ENCODE measurements at places on chromosomes 2 and 18.

GRCh38 chr2:25000503-25001324, 29.0 kb upstream of the DNAJC27 start:
- no peak for DNase-seq

DNA sequence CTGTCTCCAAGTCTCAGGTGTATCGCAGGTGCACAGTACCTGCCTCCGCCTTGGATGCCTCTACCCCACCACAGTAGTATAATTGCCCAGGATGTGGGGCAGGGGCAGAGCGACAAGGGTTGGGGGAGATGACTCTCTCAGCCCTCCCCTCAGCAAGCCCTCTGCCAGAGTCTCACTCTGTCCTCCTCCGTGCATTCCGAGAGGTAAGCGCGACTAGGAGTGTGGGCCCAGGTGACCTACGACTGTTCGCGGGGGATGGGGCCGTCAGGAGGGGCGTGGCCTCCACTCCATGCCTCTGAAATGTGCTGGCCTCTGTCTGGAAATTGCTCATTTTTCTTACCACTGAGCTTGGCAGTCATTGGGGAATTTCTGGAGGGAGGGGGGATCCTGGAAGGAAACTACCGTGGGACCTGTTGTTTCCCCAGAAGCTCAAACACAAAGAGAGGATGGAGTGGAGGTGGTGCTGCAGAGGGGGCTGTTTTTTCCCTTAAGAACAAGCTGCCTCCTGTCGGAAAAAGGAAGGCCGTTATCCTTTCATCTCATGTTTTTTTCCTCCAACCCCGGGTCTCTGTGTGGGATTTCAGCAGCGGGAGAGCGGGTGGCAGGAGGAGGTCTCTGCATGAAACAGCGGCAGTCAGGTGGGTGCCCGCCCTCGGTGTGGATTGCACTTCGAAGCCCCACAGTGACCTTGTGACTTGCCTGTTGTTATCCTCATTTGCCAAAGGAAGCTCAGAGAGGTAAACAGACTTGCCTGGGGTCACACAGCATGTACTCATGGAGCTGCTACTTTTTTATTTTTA, 13.0 kb upstream of the RALB start:
- DNase-seq = no peak

DNA sequence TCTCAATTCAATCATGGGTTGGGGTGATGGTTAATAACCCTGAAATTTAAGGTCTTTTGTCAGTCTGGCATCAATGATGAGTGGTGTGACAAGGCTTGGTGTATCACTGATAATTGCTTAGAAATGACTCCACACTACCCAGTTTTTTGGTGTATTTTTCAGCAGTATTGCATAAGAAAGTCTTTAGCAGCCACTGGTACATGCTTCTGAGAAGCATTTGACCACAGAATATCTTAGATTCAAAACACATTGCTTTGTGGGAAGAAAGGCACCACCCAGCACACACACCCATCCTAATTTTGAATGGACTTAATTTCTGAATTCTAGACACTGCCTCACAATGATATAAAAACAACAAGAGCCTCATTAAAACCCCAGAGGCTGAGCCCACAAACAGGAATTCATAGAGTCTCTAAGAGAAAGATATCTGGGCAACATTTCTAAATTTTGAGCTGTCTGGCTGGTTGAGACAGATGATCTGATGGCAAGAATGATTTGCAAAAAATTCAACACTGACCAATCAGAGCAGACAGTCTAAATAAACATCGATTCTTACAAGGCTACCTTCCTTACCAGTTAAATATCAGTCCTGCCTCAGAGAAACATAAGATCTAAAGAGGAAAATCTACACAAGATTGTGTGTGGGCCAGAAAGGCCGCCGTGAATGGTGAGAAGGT, 114.7 kb upstream of the CYP1B1 start:
- DNase-seq = no peak

GRCh38 chr2:234869164-234869563, 82.7 kb upstream of the SH3BP4 start:
- no peak for DNase-seq

GRCh38 chr2:29462293-29462692, 347.1 kb downstream of the CLIP4 start:
- no peak for DNase-seq

- DNase-seq = no peak
Observed at GRCh38 chr18:61755555-61755954, 137.3 kb downstream of the RNF152 start.

- DNase-seq = no peak
Observed at GRCh38 chr18:50720325-50720674, 99.5 kb downstream of the MRO start.

- no peak for DNase-seq
Observed at GRCh38 chr2:204504594-204504993, 40.7 kb upstream of the PARD3B start.

GRCh38 chr2:12796657-12797056, 79.9 kb downstream of the TRIB2 start:
- no peak for DNase-seq
